ENCODE measurements at places on chromosomes 5 and 9. TPM values are rescaled to one million over a fixed set of nuclear protein-coding genes. Genes with fewer than 3 reads are reported as not detected.

Gene PCDHB13
- 2.1 TPM for total RNA-seq

Gene ZDHHC11
- total RNA-seq = 3.6 TPM

Gene SLC6A18
- not detected for total RNA-seq

Gene PHF24
- total RNA-seq = not detected

Gene MATR3
- total RNA-seq = 333 TPM

Gene RANBP6
- total RNA-seq = 36.6 TPM

Gene AQP7
- total RNA-seq = not detected

Gene ABITRAM
- 24.1 TPM for total RNA-seq

Gene VAV2
- total RNA-seq = 11.5 TPM

Gene ROR2
- 2.8 TPM for total RNA-seq

Gene RNF183
- total RNA-seq = not detected

Gene PCDHGB6
- 1.3 TPM for total RNA-seq

Gene SERF1A
- 13.2 TPM for total RNA-seq

Gene GRIN3A
- not detected for total RNA-seq

Gene JAK2
- total RNA-seq = 12.5 TPM

Gene CYLC2
- not detected for total RNA-seq

Gene MORN5
- not detected for total RNA-seq

Gene IL4
- total RNA-seq = not detected

Data from Daoy (cell line).